Ecto neural progenitor cell (in vitro differentiated cells): ENCODE measurements at places on chromosomes 1 and 21.

DNA sequence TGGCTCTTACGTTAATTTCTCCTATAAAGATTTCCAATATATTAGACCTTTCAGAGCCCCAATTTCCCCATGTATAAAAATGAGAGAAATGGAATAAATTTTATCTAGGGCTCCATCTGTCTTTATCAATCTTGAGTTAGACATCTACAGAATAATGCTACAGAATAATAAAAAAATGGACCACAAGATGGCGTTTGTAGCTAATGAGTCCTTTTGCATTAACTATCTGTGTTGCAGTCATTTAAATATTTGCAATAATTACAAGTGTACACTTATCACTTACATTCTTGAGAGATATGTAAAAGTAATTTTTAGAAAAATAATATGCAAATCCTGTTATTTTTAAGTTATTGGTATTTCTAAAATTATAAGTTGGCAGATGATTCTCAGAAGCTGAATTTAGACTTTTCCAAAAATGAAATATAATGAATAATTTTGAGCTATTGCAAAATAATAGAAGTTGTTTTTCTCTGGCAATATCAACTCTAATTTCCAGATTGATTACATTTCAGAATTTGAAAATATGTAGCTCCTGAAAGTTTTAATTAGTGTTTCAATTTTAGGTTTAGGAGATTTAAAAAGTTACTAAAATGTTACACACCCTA lies 87.7 kb downstream of the SNX7 start:
- DNase-seq = no peak

- no peak for DNase-seq
Measured at GRCh38 chr1:109369167-109369746, 28.5 kb downstream of the SORT1 start.

DNA sequence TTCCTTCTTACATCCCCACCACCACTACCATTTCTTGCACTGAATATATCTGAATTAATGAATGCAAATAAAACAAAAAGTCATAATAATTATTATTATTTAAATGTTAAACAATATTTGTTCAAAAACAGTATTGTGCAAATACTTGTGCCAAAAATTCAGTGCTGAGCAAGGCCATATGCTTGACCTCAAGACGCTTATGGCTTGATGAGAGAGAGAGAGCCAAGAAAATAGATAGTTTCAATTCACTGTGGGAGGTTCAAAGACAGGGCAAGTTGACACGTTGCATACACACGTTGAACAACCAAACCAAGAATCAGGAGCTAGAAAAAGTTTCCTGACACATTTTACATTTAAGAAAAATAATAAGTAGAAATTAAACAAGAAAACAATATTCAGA lies 1421.7 kb downstream of the KCNT2 start:
- no peak for DNase-seq

- DNase-seq = no peak
Measured at GRCh38 chr1:198544265-198544664, 3.8 kb upstream of the ATP6V1G3 start.

DNA sequence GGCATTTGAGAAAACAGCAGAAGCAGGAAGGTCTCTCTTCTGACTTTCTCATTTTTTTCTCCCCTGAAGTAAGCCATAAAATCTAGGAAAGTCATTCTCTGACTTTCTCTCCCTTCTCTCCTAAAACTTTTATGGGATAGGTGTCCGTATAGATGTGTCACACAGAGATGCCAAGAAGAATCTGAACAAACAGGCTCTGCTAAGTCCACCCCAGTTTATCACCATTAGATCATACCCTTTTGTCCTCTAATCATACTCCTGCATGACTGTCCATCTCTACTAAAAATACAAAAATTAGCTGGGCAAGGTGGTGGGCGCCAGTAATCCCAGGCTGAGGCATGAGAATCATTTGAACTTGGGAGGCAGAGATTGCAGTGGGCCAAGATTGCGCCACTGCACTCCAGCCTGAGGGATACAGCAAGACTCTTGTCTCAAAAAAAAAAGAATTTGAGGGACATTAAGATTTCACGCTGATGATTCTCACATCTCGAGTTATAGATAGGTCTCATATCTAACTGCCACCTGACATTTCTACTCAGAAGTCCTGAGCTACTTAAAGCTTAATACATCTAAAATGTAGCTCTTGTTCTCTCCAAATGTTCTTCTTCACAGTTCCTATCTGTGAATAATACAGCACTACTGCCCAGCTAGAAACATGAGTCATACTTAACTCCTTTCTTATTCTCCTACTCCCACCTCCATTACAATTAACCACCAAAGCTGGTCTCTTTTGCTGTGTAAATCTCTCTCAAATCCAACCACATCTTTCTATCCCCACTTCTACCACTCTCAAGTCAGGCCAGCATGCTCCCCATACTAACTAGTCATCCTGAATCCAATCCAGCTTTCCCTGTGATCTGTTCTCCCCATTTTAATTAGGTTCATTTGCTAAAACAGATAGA lies 47.7 kb downstream of the ZNF644 start:
- DNase-seq = no peak

GRCh38 chr21:41360072-41360821 lies 1.6 kb upstream of the MX2 start:
- DNase-seq = peak; percentile 58

GRCh38 chr1:36251794-36252481 lies 27.7 kb downstream of the THRAP3 start:
- no peak for DNase-seq

GRCh38 chr1:22104094-22104493 lies 38.8 kb downstream of the WNT4 start:
- no peak for DNase-seq

GRCh38 chr1:151711044-151711800 lies 5.4 kb downstream of the CELF3 start:
- no peak for DNase-seq

DNA sequence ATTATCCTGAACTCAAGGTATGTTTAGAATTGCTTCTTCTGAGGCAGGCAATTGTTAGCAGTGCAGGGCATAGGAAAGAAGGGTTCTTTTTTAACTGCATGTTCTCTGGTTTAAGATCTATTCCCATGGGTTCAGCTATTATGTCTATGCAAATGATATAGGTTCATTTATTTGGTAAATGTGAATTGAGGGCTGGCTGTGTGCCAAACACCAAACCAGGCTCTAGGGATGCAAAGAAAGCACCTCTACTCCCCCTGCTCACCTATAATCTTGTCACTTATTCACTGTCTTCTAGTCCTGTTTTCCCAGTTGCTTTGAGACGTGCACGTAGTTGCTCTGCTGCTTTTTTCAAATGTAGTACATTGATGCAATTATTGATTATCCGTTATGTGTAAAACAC lies 691 bp upstream of the KIFAP3 start:
- no peak for DNase-seq

- DNase-seq = no peak
Measured at GRCh38 chr21:16777041-16777720, 735.7 kb upstream of the CXADR start.

- DNase-seq = no peak
Measured at GRCh38 chr1:176976225-176976624, 188.3 kb downstream of the ASTN1 start.
